ENCODE measurements at places on chromosomes 16 and 17.
A peak's percentile ranks its signal among the peaks of the same experiment; 100 is the strongest.

DNA sequence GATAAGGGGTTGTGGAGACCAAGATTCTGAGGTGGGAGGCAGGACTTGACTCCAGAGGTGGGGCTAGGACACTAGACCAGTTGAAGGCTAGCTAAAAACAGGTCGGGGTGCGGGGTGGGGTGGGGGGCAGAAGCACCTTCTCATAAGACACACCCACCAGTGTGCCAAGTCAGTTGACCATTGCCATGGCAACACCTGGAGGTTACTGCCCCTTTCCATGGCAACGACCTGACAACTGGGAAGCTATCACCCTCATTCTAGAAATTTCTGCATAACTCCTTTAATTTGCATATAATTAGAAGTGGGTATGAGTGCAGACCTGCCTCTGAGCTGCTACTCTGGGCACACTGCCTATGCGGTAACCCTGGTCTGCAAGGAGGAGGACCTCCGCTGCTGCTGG is 53.9 kb upstream of the ALOX12 start:
- DNase-seq: no peak

GRCh38 chr17:63405741-63406261 is 40.3 kb downstream of the CYB561 start:
- peak; percentile 30 for DNase-seq

- DNase-seq: no peak
These were observed 22.4 kb upstream of the MEOX1 start for GRCh38 chr17:43683928-43684653.

DNA sequence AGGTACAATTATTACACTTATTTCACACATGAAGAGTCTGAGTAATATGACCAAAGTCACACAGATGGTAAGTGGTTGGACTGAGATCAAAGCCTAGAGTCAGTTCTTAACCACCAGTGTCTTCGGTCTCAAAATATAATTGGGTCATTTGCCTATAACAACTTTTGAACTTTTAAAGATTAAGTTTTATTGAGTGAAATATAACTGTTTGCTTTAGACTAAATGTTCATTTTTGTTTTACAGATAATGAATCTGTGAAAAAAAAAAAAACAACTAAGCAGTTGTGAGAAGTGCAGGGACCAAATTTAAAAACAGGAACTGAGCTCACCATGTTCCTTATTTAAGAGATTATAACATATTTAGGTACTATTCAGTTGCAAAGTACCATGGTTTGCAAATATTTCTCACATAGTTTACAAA is 150.1 kb downstream of the ITFG1 start:
- no peak for DNase-seq

DNA sequence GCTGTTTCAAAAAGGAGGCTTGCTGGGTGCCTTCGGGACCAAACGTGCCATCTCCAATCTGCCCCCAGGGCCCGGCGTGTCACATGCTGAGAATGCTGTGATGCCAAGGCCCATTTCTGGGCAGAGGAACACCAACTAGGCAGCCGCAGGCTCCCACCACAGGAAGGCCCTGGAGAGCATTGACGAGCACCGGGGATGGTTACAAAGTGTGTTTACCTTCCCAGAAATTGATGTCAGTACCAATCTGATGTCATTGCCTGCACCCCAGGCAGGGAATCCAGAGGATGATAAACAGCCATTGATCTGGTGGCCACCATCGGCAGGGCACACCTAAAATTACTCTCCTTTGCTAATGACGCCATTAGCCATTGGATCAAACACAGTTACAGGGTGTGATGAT is 418.1 kb upstream of the CDH5 start:
- no peak for DNase-seq

- no peak for DNase-seq
These were observed 20.0 kb downstream of the FBXO47 start for GRCh38 chr17:38947189-38947588.

- DNase-seq: no peak
These were observed 1.9 kb upstream of the ITGAL start for GRCh38 chr16:30470632-30470995.

- no peak for DNase-seq
These were observed 23.3 kb upstream of the CCL1 start for GRCh38 chr17:34386343-34386696.

DNA sequence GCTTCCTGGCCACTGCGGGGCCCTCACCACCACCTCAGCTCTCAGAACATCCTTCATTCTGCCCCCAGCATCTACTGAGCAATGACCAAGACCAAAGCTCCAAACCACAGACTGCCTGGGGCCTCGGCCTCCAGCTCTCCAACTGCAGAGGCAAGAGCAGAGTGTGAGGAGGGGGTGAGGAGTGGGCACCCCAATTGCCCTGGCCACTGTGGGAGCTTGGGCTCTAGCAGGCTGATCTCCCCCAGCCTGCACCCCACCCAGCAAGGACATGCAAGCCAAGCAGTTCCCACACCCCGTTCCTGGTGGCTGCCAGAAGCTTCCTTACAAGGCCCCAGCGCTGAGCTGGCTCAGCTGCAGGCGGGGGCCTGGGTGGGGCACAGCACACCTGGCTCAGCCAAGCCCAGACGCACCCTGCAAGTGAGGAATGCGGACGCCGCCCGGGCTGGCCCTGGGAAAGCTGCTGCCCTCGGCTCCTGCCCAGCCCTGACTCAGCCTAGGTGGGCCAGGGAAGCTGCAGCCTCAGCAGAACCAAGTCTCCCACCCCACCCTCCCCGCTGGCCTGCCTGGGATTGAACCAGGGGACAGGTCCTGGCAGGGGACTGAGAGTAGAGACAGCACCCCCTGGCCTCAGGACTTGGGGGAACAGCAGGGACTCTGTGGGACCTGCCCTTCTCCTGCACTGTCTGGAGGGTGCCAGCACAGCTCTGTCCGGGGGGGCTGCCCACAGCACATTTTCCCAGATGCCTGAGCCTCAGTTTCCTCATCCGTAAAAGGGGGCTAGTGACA is 29.7 kb upstream of the KRT17 start:
- no peak for DNase-seq

DNA sequence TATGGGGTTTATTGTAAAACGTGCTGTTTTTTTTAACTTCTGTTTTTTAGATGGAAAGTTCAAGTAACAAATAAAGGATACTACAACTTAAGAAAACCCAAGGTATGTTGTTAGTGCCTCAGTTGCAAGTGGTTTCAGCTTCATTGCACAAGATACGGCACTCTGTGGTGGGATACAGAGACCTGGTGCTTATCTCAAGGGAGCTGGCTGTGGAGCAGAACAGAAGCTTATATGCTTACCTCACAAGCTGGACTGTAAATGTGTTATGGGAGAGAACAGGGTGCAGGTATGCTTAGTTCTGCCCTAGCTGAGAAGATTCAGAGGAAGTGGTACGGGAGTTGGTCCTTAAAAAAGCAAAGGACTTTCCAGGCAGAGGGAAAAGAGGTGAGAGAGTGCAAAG is 15.2 kb downstream of the DGKE start:
- no peak for DNase-seq

GRCh38 chr17:7843536-7844291 is 9.7 kb downstream of the KDM6B start:
- peak; percentile 67 for DNase-seq

- DNase-seq: no peak
These were observed 19.1 kb downstream of the WIPI1 start for GRCh38 chr17:68437979-68438822.

GRCh38 chr17:82281502-82282238 is 8.2 kb upstream of the CSNK1D start:
- no peak for DNase-seq

DNA sequence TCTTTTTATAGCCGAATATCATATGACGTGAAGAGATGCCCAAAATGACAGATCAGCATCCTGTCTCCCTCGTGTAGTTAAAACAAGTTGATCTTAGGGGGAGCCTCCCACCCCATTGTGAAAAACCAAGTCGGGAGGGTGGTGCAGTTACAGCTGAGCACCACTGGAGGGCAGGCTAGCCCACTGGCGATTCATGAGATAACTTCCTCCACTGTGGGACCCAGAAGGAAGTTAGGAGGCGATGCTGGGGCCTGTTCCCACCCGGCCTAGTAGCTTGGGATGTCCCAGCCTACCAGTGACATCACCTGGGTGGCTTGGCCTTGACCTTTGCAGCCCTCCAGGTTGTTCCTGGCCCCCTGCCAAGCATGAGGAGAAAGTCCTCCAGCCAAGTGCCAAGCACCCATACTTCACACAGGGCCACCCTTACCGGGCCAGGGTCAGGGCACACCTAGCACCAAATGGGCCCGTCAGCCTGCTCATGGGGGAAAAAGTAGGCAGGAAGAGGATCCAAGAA is 8.1 kb upstream of the CPNE2 start:
- peak; percentile 39 for DNase-seq

DNA sequence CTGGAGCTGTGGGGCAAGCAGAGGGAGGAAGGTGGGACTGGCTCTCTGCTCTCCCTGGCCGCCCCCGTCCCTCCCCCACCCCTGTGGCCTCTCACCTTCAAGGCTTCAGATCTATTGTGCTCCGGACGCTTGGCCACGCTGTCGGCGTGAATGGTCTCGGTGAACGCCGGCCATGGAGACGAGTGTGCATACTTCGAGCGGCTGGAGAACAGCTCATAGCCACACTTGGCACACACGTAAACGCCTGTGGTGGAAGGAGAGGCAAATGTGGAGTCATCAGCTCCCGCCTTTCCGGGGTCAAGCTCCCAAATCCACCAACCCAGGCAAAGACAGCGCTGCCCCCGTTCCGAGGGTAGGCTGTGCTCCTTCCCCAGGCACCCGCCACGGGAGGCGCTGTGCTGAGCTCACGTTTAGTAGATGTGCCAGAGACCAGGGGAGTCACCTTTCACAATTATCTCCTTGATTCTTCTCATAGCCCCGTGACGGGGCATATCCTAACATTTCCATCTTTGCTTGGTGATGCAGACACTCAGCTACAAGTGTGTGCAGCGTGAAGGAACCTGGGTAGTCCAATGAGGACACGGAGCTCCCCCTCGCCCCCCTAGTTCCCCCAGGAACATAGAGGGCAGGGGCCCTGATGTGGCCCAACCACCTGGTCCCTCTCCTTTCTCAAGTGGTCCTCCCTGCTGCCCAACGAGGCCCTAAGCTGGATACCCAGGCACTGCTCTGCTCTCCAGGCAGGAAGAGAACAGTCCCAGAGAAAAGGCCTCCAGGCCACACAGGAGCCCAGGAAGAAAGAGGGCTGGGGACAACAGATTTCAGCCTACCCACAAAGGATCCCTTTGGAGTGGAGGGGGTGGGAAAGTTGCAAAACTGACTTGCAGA is 1.6 kb downstream of the MSRB1 start:
- DNase-seq: no peak

- DNase-seq: no peak
These were observed 405.1 kb downstream of the TOX3 start for GRCh38 chr16:52141871-52142270.
